ENCODE measurements at places on chromosomes 4 and X. TPM values are rescaled to one million over a fixed set of nuclear protein-coding genes. Genes with fewer than 3 reads are reported as not detected.

The HGFAC gene
- total RNA-seq = not detected

The SYP gene
- total RNA-seq = 0.87 TPM

The SPANXA1 gene
- not detected for total RNA-seq

The ATOH1 gene
- total RNA-seq = not detected

The PCDH19 gene
- under 0.01 TPM for total RNA-seq

The F8A3 gene
- 4.9 TPM for total RNA-seq

The HMX1 gene
- not detected for total RNA-seq

The AFP gene
- 0.15 TPM for total RNA-seq

The PARM1 gene
- total RNA-seq = not detected

The CPZ gene
- 0.58 TPM for total RNA-seq

The COPS4 gene
- total RNA-seq = 160 TPM

The CENPVL2 gene
- total RNA-seq = not detected

The FAT1 gene
- total RNA-seq = 386 TPM

The SPIN2A gene
- total RNA-seq = 0.99 TPM

The RWDD4 gene
- 15.7 TPM for total RNA-seq

The HOPX gene
- 12.9 TPM for total RNA-seq

The ODAPH gene
- not detected for total RNA-seq
